ENCODE measurements at places on chromosomes 5 and 9.
A peak's percentile ranks its signal among the peaks of the same experiment; 100 is the strongest.

DNA sequence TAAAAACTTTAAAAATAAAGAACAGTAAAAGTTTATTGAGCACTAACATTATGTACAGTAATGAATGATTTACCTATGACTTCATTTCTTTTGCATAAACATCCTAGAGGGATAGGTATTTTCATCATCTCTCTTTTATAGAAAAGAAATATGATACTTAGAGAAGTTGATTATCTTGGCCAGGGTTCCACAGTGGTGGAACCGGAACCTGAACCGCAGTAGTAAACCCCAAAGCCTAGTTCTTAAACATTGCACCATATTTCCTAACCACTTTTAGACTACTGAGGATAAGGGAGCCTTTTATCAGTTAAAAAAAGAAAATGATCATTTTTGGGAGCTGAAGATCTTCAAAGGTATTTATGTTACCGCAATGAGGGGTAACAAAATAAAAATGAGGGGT, 205.7 kb upstream of the SGCD start:
- DNase-seq = no peak

GRCh38 chr5:79513704-79514390, at the start of gene HOMER1:
Gene HOMER1 (minus strand): TSS chr5:79514134. CDS start chr5:79512774, 1,360 bp downstream.
- DNase-seq = peak; percentile 68

DNA sequence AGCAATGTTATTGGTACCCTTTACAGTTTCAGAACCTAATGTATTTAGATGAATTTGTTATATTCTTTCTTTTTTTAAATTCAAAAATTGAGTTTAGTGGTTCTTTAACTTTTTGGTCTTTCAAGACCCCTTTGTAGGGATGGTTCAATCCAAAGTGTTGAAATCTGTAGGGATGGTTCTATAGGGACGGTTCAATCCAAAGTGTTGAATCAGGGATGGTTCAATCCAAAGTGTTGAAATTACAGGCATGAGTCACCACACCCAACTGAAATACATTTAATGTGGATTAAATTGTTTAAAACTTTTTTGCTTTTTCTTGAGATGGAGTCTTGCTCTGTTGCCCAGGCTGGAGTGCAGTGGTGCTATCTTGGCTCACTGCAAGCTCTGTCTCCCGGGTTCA, 30.6 kb downstream of the SNX2 start:
- DNase-seq = no peak

DNA sequence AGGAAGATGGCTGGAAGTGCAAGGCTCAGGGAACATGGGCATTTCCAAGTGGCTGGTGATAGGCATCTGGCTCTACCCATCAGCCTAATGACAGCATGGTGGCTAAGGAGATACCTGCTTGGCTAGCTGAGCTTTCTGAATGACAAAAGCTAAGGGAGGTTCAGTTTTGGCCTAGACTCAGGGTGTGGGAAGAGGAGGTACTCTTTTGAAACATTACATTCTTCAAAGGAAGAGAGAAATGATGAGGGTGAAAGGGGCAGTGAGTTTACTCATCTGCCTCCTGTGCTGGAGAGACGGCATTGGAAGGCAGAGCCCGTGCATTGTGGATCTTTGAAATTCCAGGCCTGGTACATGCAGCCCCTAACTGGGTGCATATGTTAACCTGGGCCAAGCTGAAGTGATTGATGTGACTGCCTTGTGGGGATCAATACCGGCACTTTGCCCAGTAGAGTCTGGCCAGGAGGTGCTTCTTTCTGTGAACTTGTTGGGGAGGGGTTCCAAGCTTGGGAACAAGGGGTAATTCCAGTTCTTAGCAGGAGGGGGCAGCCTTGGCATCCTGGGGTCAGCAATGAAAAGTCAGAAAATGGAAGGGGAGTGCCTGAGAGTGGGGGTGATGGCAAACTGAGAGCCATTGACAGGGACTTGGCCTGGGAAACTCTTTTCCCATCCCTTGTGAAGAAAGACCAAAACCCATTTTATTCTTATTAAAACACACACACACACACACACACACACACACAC, 108.6 kb downstream of the ACER2 start:
- no peak for DNase-seq

GRCh38 chr5:142183561-142183960, 75.0 kb downstream of the NDFIP1 start:
- DNase-seq = no peak

DNA sequence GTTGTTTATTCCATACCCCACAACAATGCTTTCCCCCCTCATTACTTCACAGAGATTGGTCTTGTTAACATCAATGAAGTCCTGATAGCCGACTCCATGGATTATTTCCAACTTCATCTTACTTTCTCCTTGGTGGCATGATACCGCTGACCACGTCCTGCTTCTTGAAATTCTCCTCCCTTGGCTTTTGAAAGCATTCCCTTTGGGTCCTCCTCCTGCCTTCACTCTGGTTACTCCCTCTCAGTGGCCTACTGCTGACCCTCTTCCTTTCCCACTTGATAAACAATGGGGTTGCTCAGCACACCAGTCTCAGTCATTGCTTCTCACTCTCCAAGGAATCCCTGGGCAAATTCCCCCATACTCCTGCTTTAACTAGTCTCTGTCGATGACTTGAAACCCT, 283.9 kb downstream of the SEC61B start:
- DNase-seq = no peak

GRCh38 chr9:126020836-126021235, 273.7 kb downstream of the PBX3 start:
- DNase-seq = no peak

- DNase-seq = no peak
Measured at GRCh38 chr5:81838307-81838906, 87.5 kb upstream of the SSBP2 start.

Measured in activated CD8-positive, alpha-beta memory T cell treated with anti-CD3 and anti-CD28 coated beads for 48 hours (primary cell).